ENCODE measurements at places on chromosomes 16 and 17. TPM values are rescaled to one million over a fixed set of nuclear protein-coding genes. Genes with fewer than 3 reads are reported as not detected.

- DNase-seq = no peak
These were observed 1.4 kb upstream of the HEXD start for GRCh38 chr17:82416771-82417170.

GRCh38 chr17:14051692-14052091 lies 17.6 kb upstream of the COX10 start:
- DNase-seq = no peak

DNA sequence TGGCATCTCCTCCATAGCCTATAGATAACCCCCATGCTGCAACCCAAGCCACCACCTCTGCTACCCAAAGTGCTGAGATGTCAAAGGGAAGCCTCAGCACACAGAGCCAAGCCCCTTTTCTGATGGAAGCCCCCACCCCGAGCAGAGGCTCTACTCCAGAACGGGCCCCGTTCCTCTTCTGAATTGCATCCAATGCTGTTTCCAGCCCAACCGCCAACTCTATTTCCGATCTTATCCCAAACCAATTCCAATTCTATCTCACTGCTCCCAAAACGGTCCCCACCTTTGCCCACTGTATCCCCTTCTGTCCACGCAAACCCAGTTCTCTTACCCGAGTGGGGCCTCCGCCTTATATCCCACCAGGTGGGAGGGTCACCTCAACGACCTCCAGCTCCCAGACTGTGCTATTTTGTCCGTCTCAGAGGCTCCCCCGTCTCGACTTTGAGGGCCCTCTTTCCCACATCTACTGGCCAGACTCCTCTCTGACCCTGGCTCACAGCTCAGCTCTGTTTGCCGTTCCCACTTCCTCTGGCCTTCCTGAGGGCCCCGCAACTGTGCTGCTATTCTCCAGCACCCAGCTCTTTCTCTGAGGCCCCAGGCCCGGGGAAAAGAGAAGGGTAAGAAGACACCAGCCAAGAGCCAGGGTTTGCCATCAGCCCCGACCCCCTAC lies 487 bp downstream of the SRL start:
- no peak for DNase-seq

GRCh38 chr16:67451061-67451703 lies 20.3 kb downstream of the HSD11B2 start:
- no peak for DNase-seq

GRCh38 chr16:1651974-1652312 lies 26.1 kb upstream of the JPT2 start:
- no peak for DNase-seq

GRCh38 chr17:55238931-55239297 lies 25.8 kb upstream of the HLF start:
- no peak for DNase-seq

GRCh38 chr16:87806641-87807546 lies 41.1 kb upstream of the KLHDC4 start:
- peak; percentile 75 for DNase-seq

DNA sequence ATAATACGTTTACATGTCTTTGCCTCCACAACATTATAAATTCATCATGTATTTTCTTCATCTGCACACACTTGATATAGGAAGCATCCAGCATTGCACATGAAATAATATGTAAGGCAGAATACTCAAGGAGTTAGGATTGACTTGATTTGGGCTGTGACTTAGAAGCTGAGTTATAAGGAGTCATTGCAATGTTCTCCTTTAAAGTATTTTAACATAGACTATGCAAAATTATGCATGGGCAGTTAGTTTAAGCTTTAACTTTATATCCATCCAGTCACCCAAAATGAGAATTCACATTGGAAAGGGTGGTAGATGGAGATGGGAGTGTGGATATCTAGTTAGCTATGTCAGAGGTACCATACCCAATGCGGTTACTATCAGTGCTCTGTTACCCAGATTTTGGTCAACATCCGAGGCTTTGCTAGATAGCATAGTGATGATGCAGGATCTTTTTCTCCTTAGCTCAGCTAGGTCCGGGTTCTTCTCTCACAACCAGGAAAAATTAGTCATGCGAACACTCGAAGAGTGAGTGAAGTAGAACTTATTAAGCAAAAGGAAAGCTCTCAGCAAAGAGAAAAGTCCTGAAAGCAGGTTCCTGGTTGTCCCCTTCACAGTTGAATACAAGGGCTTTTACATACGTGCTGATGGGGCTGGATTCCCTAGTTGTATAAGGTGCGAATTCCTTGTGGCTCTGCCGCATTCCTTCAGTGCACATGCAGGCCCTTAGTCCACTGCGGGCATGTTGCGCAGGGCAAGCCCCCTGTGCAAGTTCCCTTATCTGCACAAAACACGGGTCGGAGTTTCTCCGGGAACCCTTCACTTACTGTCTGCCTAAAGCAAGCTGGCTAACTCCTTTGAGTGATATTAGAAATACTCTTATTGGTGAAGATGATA lies 73.1 kb upstream of the FAM20A start:
- DNase-seq = no peak

GRCh38 chr16:19116711-19117449 lies 3.1 kb downstream of the ITPRIPL2 start:
- DNase-seq = no peak

DNA sequence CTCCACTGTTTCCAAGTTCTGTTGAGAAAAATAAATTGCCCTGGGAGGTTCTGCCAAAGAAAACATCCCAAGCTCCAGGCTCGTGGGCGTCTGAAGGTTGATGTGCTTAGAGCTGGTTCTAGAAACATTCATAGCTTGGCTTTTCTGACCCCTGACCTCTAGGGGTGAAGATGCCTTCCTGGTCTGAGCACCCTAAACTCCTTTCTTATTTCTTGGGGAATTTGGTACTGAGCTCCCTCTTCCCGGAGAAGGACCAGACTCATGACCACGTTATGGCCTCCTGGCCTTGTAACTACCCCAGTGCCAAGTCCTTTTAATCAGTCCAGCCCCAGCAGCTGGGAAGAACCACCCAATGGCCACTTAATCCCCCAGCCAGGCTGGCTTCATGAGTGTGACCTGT lies 66.4 kb downstream of the MYH11 start:
- DNase-seq = no peak

GRCh38 chr16:54533856-54534490 lies 247.4 kb upstream of the IRX3 start:
- DNase-seq = no peak

GRCh38 chr17:78349891-78350642 lies 9.8 kb downstream of the SOCS3 start:
- DNase-seq = no peak

GRCh38 chr16:23500212-23500861 lies 10.0 kb downstream of the GGA2 start:
- DNase-seq = no peak

- DNase-seq = no peak
These were observed 33.8 kb downstream of the SLC47A1 start for GRCh38 chr17:19567216-19568015.

- DNase-seq = no peak
These were observed 14.6 kb upstream of the CLEC10A start for GRCh38 chr17:7094652-7095019.

DNA sequence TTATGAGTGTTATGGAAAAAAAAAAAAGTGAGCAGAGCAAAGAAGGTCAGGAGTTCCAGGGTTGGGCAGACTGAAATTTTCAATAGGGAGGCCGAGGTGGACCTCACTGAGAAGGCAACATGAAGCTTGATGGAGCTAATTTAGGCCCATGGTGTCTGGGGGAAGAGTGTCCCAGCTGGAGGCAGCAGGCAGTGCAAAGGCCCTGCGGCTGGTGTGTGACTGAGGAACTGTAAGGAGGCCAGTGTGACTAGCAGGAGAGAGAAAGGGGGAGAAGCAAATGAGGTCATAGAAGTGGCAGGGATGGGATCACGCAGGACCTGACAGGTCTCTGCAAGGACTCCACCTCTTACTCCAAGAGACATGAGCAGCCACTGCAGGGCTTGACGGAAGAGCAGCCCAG lies 10.2 kb downstream of the ARHGEF15 start:
- no peak for DNase-seq

DNA sequence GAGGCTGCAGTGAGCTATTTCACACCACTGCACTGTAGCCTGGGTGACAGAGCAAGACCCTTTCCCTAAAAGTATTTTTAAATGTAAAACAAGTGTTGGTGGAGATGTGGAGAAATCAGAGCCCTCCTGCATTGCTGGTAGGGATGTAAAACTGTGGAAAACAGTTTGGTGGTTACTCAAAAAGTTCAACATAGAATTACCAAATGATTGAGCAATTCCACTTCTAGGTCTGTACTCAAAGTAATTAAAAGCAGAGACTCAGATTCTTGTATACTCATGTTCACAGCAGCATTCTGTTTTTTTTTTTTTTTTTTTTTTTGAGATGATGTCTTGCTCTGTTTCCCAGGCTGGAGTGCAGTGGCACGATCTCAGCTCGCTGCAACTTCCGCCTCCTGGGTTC lies 141.8 kb downstream of the PITPNC1 start:
- DNase-seq = no peak

- peak; percentile 100 for DNase-seq
These were observed at the start of gene TRAF7 for GRCh38 chr16:2155091-2155950. TSS of gene TRAF7 (plus strand) at chr16:2155782. CDS start at chr16:2163921, 8,139 bp downstream.

- no peak for DNase-seq
These were observed 4.0 kb downstream of the NOG start for GRCh38 chr17:56597495-56597990.

DNA sequence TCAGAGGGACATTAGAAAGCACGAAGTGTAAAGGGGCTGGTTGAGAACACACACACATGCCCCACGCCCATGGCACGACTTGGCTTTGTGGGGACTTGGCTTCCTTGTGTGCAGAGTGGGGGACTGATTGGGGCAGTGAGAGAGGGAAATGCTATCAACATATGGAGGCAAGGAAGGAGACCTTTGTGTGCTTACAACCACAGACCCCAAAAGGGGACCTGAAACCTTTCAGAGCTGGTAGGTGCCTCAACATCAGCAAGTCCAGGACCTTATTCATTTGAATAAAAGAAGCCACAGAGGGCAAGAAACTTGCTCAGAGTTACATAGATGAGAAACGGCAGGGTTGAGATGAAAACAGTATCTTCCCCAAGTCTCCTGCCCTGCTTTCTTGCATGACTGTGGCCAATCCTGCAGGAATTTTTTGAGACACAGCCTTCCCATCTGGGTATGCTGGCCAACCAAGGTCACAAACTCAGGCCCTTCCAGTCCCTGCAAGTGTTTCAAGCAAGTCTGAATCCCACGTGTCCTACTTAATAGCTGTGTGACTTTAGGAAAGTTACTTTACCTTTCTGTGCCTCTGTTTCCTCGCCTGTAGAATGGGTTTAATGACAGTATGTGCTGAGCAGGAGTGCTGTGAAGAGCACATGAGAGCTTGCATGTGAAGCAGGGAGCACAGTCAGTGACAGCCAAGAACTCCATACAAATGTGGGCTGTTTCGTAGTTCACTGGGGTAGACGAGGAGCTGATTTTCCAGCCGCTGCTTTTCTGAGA lies 26.2 kb downstream of the C16orf78 start:
- DNase-seq = no peak

- no peak for DNase-seq
These were observed 24.9 kb downstream of the TRIM16 start for GRCh38 chr17:15659236-15659635.

- no peak for DNase-seq
These were observed 55.9 kb downstream of the MFSD11 start for GRCh38 chr17:76793775-76794174.

DNA sequence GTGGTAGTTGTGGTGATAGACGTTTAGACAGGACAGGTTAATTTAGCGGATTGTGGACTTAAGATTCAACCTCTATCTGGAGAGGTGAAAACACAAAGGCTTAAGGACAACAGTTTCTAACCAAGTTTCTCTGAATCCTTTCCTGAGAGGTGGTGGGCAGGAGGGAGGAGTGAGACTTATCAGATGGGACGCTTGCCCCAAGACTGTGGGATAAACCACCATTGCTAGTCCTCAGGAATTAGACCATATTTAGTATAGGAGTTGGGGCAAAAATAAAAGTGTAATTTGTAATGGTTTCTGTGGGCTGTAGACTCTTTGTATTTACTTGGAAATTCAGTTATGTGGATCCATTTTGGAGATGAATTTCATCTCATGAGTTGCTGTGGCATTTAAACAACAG lies 6.6 kb downstream of the PDP2 start:
- no peak for DNase-seq

GRCh38 chr17:2450016-2450650 lies 49.3 kb upstream of the MNT start:
- DNase-seq = no peak

GRCh38 chr16:22147853-22148252 lies 14.5 kb upstream of the SDR42E2 start:
- DNase-seq = no peak

- DNase-seq = no peak
These were observed 218.2 kb upstream of the CHMP6 start for GRCh38 chr17:80773243-80773991.

- DNase-seq = no peak
These were observed 5.1 kb downstream of the KRT13 start for GRCh38 chr17:41500131-41500911.

DNA sequence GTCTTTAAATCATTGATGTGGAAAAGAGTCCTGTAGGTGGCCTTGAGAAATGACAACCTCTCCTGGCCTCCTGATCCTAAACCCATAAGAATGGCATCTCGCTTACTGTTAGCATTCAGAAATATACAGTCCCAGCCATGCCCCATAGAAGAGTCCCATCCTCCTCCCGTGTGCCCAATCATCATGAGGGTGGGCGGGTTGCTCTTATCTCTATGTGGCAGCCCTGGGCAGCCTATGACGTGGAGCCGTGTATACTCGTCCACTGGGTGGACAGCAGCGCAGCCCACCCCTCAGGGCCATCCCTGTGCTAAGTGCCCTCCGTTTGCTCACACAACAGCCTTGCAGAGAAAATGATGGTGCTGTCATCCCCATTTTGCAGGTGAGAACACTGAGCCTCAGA lies 105.3 kb downstream of the AMFR start:
- DNase-seq = no peak

GRCh38 chr16:78213751-78214150 lies 114.3 kb downstream of the WWOX start:
- DNase-seq = no peak

DNA sequence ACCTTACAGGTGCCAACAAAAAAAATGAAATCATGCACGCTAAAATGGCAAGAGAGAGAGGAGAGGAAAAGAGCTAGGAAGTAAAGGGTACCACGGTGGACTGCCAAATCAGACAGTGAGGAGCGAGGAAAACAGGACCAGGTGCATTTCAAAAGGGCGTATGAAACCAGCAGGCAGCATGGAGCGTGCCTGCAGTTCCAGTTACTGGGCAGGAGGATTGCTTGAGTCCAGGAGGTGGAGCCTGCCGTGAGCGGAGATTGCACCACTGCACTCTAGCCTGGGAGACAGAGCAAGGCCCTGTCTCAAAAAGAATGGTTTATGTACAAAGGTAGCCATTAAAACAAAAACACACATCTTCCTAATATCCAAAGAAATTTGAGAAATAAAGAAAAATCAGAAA lies 16.4 kb downstream of the USP36 start:
- no peak for DNase-seq

The SLC12A3 gene
- 0.08 TPM for total RNA-seq

The KRTAP9-8 gene
- total RNA-seq = not detected

The YBX2 gene
- total RNA-seq = 0.08 TPM

The GJD3 gene
- total RNA-seq = 1.1 TPM

The NAGS gene
- 15.7 TPM for total RNA-seq

The ARL5C gene
- not detected for total RNA-seq

The PIK3R5 gene
- total RNA-seq = 1.7 TPM

The PRSS8 gene
- total RNA-seq = 169 TPM

The NOD2 gene
- 0.46 TPM for total RNA-seq

The RCVRN gene
- 0.21 TPM for total RNA-seq

The TMEM256 gene
- total RNA-seq = 77.1 TPM

The PCYT2 gene
- total RNA-seq = 41.1 TPM

Data from kidney epithelial cell (primary cell).